M059J (cell line): ENCODE measurements at places on chromosomes 1 and 21. TPM values are rescaled to one million over a fixed set of nuclear protein-coding genes. Genes with fewer than 3 reads are reported as not detected.

- no peak for DNase-seq
Observed at GRCh38 chr1:191886977-191887376, 271.3 kb upstream of the RGS18 start.

DNA sequence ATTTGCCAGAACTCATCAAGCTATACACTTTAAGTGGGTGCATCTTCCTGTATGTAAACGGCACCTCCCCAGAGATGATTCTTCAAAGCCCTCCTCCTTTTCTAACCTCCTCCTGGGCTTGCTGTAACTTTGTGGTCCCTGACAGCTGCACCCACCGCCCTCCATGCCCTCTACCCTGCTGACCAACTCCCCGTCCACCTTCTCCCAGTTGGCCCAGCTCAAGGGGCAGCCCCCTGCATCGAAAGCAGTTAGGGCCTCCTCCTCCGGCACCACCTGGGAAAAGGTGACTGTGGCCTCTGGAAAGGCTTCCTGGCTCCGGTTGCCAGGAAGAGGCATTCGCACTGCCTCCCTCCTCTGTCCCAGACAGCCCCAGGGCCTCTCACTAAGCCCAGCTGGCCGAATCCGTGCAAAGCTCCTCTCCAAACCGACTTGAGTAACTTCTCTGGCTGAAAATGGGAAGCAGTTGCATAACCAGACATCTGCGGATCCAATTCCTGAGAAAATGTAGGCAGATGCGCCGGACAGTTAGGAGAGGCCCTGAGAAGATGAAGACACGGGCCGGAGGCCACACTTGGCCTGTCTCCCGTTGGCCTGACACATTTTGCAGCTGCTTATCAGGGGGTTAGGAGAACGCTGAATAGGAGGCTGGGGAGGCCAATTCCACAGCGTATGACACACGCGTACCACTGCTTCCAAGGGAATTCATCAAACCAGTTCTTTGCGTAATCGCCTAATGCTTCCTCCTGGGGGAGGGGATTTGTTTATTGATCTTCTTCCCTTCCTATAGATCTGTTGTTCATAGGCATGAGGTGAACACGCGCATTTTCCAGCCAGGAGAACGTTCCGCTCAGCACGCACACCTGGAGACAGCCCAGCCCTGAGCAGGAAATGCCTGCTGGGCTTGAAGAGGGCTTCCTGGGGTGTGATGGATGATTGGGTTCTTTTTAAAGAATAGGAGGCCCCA lies 48.7 kb upstream of the COL6A2 start:
- DNase-seq, result peak; percentile 94

GRCh38 chr1:246602194-246602593 lies 35.9 kb downstream of the CNST start:
- DNase-seq, result no peak

PCBP3 gene
- 0.10 TPM in 1 of 2 replicates, not detected in the other for total RNA-seq

- DNase-seq, result no peak
Observed at GRCh38 chr1:21117597-21118001, 59.1 kb downstream of the EIF4G3 start.

GBP3 gene
- 88.8 and 89.5 TPM in 2 replicates for total RNA-seq

NUDT4B gene
- 10.7 and 31.9 TPM in 2 replicates for total RNA-seq

- peak; percentile 11 for DNase-seq
Observed at GRCh38 chr1:76764638-76765454, 102.4 kb upstream of the ST6GALNAC5 start.

ZCCHC17 gene
- 65.7 and 75.2 TPM in 2 replicates for total RNA-seq

DNA sequence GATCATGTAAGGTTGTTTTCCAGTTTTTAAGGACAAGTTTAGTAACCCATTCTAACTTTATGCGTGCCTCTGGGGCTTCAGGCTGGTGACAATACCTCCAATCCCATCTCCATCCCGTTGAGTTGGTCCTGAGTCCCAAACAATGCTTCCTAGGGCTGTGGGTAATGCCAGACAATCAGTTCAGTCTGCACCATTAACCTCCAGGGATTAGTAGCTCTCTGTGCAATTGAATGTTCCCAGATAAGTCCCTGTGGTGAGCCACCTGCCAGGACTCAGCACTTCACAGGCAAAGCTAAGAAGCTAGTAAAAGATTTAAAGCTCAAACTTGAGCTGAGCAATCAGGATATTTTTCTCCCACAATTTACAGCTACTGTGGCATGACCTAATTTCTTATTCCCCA lies 462.2 kb upstream of the PTBP2 start:
- DNase-seq, result no peak

- DNase-seq, result no peak
Observed at GRCh38 chr1:2470290-2471158, 5.6 kb upstream of the PLCH2 start.

DNA sequence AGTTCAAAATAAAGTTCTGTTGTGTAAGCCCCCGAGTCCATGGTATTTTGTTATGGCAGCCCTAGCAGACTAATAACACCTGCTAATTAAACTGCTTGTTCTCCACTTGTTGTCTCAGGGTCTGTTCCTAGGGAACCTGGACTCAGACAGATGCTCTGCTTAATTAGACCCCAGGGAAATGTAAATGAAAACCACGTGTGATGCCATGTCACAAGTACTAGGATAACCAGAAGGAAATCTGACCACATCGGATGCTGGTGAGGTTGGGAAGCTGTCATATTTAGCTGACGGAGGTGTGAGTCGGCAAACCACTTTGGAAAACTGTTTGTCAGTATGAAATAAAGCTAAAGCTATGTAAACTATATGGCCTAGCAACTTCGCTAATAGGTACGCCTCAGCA lies 19.6 kb downstream of the EDN2 start:
- no peak for DNase-seq

GRCh38 chr1:227654858-227655752 lies 80.0 kb downstream of the JMJD4 start:
- peak; percentile 4 for DNase-seq

GRCh38 chr1:169109561-169110134 lies 3.2 kb downstream of the ATP1B1 start:
- peak; percentile 96 for DNase-seq

DNA sequence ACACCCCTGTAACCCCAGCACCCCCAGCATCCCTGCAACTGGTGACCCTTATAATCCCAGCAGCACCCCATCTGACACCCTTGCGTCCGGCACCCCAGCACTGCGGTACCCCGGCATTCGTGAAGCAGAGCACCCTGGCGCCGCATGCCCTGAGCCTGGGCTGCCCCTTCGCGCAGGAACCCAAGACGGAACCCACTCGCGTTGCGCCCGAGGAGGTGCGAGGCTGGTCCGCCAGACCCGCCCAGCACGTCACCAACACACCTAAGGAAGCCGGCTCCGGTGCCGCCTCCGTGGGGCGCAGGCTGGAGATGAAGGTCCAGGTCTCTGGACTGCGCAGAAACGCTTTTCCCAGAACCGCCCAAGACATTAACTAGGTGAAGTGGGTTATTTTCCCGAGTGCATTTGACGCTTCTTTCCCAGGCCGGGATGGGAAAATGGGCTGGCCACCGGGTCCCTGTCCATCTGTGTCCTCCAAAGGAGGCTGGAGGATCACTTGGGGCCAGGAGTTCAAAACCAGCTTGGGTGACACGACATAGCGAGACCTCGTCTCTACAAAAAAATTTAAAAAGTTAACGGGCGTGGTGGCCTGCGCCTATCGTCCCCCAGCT lies 15.9 kb upstream of the RNF187 start:
- DNase-seq, result no peak

DNA sequence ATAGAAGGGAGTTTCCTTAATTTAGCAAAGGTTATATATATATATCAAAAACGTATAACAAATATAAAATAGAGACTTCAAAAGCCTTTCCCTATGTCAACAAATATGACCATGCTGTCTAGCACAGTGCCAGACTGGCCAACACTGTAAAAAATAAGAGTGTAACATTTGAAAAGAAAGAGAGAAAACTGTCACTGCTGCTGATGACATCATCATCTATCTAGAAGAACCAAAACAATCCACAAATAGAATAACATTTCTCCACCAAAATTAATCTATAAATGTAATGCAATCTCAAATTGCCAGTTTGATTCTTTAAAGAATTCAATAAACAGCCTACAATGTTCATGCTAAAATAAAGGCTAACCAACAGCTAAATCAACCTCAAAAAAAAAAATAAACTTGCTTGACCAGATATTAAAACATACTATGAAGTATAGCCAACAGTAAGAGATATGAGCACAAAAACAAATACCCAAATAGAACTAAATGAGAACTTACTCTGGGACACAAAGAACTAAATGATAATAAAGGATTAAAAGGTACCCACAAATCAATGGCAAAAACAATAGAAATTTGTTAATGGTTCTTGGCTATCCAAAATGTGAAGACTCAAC lies 50.2 kb downstream of the ENAH start:
- peak; percentile 22 for DNase-seq

- peak; percentile 38 for DNase-seq
Observed at GRCh38 chr1:40782371-40782956, 1.1 kb upstream of the KCNQ4 start.

DNA sequence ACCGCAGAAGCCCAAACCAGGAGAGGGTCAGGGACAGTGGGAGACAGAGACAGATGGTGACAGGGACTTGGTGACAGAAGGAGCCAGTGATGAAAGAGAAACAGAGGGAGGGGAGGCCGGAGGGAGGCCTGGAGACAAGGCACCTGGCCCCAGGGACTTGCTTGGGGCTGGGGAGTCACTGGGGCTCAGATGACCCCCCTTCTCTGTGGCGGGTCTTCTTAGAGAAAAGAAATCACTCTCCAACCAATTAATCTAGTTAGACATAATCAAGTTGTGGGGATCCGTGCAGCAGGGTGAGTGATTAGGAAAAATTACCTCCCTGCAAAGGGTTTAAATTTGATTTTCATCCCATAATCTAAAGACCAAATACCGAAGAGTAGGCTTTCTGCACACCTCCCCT lies 519.8 kb downstream of the PTPRU start:
- no peak for DNase-seq

PGLYRP3 gene
- not detected in 2 replicates for total RNA-seq

- DNase-seq, result peak; percentile 88
Observed at GRCh38 chr1:15152318-15153183, 996 bp upstream of the TMEM51 start.

SLC41A1 gene
- 20.0 and 24.4 TPM in 2 replicates for total RNA-seq

DNA sequence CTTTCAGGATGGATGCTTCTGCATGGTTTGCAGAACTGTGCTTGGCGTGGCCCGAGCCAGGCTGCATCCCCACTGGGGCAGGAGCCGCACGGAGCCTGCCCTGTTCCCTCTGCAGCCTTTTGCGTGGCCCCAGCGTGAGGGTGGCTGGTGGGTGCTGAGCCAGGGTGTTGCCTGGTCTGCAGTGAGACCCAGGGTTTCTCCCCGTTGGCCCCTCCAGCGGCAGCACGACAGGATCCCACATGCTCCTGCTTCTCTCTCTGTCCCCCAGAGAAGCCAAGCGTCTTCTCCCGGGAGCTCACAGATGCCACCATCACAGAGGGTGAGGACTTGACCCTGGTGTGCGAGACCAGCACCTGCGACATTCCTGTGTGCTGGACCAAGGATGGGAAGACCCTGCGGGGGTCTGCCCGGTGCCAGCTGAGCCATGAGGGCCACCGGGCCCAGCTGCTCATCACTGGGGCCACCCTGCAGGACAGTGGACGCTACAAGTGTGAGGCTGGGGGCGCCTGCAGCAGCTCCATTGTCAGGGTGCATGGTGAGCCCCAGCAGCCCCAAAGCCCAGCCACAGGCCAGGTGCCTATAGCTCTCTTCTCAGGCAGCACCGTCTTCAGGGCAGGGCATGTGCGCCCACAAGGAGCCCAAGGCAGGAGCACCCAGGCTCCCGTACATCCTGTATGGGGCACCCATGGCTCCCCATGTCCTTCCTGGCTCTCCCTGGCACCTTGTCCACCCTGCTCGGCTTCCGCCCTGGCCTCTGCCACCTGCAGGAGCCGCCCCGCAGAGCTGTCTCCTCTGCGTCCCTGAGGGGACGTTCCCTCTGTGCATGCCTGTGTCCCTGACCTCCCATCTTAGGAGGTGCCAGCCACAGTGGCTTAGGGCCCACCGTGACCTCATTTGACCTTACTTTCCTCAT lies 78.9 kb downstream of the OBSCN start:
- DNase-seq, result no peak

DNA sequence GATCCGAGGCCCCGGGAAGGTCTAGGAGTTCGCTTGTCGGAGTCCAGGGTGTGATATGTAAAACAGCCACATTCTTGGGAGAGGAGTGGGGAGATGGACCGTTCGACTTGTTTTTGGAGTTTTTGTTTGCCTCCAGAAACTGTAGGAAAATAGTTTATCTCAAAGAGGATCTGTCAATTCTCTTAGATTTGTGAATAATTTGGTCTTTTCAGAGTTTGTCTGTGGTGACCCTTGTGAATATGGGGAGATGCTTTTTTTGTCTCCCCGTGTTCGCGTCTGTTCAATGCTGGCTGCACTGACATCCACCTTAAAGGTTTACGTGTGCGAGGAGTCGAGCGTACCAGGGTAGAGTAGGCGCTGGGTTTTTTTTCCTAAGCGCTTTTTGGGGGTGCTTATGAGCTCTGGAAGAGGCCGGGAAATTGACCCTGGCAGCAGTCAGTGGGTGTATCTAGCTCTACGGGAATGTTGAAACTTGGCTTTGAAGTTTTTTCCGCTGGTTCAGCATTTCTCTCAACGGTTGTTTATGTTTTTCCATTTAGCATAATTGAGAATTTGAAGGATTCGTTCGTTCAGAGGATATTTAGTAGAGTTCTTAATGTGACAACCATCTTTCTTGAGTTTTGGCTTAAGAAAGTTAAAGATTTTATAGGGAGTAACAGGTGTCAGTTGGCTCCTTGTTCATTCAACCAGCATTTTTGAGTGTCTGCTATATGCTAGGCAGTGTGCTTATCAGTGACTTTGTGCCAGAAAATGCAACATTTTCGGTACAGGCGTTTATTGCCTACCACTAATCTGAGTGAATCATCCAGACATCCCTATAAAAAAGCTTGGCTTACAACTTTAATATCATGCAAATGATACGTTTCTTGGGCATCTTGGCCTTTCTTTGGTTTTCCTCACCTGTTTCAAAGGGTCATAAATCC lies 1.2 kb downstream of the SZRD1 start:
- peak; percentile 81 for DNase-seq

DNA sequence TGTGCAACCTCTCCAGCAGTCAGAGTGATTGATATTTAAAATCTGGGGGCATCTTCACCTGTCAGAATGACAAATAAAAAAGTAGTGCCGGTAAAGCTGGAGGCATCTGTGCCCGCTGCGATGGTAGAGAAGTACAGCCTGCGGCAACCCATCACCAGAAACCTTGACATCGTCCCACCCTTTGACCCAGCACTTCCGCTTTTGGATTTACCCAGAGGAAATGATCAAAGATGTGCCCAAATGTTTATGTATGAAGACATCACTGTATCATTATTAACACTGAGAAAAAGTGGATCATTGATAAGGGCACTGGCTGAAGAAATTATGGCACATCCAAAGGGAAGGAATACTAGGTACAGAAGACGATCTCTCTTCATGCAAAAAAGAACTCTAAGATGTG lies 96.0 kb downstream of the PGBD5 start:
- no peak for DNase-seq
